HCT116 (cell line): ENCODE measurements at places on chromosomes 2 and 18. TPM values are rescaled to one million over a fixed set of nuclear protein-coding genes. Genes with fewer than 3 reads are reported as not detected.

- no peak for DNase-seq
Measured at GRCh38 chr18:22044474-22045220, 124.7 kb upstream of the GATA6 start.

- DNase-seq, result no peak
Measured at GRCh38 chr18:63299837-63300745, 19.5 kb downstream of the BCL2 start.

DNA sequence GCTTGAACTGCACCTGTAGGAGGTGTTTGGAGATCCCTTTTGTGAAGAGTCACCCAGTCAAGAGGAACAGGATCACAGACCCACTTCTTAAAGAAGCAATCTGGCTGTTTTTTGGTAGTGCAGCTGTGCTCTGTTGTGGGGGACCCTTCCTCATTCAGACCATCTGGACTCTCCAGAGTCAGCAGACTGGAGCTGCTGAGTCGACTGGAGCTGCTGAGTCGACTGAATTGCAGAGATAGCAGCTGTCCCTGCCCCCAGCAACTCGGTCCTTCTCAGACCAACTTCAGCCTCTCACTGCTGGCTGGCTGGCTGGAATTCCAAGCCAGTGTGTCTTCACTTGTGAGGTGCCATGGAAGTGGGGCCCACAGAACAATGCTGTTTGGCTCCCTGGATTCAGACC lies 56.8 kb downstream of the GTF3C3 start:
- DNase-seq, result no peak

DNA sequence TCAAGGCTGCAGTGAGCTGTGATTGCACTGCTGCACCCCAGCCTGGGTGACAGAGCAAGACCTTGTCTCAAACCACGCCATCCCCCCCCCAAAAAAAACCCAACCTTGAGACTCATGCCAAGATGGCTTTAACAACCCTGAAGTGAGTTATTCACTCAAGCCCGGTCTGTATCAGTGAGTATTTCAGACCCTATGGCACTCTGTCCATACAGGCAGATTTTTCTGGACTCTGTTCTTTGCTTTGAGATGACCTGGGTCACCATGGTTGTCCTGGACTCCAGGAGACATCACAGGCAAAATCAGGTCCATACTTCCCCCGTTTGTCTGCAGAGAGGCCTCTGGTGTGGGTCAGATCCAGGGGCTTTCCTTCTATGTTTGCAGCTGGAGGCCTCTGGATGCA lies 91.7 kb downstream of the TGOLN2 start:
- no peak for DNase-seq

GRCh38 chr2:182540252-182540651 lies 113.4 kb upstream of the PDE1A start:
- DNase-seq, result no peak

DNA sequence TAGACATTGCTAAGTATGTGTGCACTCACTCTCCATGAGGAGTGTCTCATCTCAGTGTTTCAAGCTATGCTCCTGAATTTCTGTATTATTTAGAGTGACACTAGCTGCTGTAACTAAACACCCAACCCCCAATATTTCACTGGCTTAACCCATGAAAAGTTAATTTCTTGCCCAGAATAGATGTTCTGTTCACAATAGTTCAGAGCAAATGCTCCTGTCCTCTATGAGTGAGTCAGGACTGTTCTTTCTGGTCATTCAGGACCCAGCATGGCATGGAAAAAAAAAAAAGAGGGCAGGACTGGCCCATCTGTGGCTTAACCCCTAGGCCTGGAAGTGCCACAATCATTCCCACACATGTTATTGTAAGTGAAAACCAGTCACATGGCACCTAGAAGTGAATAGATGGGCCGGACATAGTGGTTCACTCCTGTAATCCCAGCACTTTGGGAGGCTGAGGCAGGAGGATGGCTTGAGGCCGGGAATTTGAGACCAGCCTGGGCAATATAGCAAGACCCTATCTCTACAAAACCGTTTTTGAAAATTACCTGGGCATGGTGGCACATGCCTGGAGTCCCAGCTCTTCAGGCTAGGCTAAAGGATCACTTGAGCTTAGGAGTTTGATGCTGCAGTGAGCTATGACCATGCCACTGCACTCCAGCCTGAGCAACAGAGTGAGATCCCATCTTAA lies 663.6 kb downstream of the IRS1 start:
- DNase-seq, result no peak

GRCh38 chr2:169676850-169677249 lies 17.4 kb downstream of the CFAP210 start:
- DNase-seq, result no peak

GRCh38 chr2:45171136-45171501 lies 161.9 kb upstream of the SIX2 start:
- DNase-seq, result no peak

DNA sequence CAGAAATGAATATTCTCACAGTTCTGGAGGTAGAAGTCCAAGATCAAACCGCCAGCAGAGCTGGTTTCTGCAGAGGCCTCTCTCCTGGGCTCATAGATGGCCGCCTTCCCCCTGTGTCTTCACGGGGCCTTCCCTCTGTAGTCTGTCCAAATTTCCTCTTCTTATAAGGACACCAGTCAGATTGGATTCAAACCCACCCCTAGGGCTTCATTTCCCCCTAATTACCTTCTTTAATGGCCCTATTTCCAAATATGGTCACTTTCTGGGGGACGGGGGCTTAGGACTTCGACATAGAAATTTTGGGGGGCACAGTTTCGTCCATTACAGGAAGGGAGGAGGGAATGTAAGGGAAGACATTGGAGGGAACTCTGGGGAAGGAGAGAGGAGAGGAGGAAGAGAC lies 132.6 kb downstream of the DDX1 start:
- no peak for DNase-seq

DNA sequence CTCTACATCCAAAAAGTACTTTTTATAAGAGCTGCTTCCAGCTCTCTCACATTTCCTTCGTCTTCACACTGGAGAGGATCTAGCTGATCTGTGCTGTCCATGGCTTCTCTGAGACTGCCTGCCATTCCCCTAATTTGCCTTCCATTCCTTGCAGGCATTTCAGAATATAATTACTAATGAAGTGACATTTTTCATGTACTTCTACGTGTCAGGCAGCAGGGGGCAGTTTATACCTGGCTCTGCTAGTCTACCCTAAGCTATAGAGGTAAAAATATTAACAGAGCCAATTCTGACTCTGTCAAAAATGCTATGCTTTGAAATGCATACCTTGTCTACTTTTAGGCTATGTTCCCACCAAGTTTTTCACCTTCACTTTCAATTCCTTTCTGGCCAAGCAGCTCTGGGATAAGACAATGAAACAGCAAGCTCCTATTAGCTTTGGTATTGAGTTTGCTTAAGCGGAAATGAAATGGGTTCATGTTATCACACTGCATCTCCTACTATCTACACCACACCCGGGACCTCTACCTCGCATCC lies 81.9 kb downstream of the MEP1B start:
- peak; percentile 16 for DNase-seq

DNA sequence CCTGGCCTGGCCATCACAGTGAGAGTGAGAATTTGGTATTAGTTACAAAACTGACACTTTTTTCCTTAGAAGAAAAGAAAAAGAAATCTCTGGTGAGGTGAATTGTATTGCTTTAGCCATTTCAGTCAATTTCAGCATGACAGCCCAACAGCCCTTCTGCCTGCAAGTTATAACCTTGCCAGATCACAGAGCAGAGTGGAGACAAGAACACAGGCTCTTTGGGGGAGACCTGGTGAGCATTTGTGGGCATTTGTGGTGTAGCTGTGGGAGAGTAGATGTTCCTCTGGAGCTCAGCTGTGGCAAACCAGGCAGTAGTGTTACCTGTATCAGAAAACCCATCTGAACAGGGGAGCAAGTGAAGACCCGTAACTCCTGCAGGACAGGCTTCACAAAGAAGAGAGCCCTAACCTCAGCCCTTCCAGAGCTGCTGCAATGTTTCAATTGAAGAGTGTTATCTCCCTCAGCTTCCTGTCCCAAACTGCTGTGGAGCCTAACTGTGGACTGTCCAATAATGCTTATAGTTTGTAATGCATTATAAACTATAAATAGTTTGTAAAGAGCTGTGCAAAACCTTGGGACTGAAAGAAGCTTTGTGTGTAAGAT lies 22.8 kb upstream of the DLX1 start:
- no peak for DNase-seq

The ARHGEF4 gene
- total RNA-seq, result 26.6 TPM

The SELENOI gene
- total RNA-seq, result 63.3 TPM

The FAM110C gene
- total RNA-seq, result 20.3 TPM

The ASB18 gene
- total RNA-seq, result not detected

The ERBB4 gene
- total RNA-seq, result 0.10 TPM

The ECEL1 gene
- not detected for total RNA-seq
